Effector memory CD8-positive, alpha-beta T cell (primary cell): ENCODE measurements at places on chromosomes 2 and 18.

DNA sequence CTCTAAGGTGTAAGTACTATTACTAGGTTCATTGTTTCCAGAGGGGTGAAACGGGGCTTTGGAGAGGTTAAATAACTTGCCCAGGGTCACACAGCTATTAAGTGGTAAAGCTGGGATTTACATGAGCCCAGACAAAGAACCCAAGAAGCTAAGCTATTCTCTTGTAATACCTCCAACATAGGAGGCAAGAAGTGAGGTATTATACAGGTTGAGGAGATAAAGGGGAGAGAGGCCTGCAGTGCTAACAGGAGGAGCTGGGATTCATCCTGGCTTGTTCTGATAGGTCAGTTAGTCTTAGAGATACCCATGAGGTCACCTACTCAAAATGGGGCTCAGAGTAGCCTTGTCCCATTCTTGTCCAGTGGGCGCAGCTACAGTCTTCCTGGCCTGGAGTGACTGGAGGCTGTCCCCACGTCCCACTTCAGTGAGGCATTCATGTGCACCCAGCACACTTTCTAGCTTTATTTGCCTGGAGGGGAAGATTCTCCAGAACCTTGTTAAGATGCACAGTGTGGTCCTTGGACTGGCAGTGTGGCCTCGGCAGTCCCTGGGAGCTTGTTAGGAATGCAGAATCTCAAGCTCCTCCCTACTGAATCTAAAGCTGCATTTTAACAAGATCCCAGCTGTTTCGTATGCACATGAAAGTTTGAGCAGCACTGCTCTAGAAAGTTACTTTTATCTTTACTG is 63.5 kb downstream of the MEIS1 start:
- DNase-seq, result no peak

DNA sequence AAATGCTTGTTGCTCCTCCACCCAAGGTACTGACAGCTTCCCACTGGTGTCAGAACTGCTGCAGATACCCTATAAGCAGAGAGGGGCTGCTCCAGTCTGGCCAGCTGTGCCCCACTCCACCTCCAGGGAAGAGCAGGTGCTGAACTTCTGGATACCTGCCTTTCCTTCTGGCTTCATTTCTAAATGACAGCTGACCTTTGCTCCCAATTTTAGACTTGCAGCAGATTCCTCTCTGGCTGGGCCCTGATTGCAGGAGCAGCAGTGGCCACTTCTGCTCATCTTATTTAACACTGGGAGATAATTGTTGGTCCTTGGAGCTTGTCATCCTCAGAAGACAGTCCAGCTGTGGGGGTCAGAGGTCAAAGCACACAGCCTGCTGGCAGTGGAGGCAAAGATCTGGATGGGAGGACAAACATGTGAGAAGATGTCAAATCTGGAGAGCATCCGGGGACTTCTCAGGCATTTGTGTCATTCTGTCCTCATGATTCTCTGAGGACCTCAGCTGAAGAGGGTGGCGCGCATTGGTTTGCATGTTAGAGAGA is 38.9 kb downstream of the SETBP1 start:
- no peak for DNase-seq

DNA sequence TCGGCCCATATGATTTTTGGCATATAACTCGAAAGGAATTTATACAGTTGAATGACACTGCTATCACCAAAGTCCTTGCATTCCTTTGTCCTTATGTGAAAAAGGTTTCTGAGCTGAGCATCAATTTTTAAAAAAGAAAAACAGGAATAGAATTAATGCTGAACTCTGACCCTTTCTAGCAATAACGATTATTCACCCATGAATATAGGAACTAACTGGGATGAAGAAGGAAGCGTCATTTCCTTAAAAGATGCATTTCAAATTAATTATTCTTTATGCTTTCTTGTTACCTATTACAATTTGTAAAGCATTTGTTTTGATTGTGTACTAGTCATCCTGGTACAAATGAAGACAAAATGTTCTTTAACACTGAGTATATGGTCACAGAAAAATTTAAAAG is 19.3 kb downstream of the TMEM247 start:
- DNase-seq, result no peak

GRCh38 chr2:46269001-46269400 is 28.2 kb upstream of the EPAS1 start:
- DNase-seq, result no peak

DNA sequence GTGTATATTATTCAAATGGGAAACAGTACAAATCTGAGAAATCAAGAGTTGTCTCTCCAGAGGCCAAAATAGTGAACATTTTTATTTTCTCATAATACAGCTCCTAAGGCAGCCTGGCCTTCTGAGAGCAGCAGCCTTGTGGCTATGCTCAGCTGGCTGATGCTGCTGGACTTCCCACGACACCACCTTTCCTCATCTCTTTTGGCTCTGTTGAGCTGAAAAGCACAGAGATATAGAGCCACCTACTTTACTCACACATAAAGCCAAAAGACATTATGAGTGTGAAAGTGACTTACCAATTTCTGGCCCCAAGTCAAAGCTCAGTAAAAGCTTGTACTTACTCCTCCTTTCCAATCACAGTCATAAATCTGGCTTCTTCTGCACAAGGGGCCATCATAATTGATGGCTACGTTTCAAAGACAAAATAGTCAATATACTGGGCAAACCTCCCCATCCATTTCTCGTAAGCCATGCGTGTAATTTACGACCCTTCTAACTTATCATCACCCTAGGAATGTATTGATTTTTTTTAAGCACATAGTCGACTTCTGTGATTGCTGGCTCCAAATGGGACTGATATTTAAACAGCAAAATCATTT is 18.6 kb upstream of the REG3A start:
- DNase-seq, result no peak
